ENCODE measurements at places on chromosomes 1 and 21.

DNA sequence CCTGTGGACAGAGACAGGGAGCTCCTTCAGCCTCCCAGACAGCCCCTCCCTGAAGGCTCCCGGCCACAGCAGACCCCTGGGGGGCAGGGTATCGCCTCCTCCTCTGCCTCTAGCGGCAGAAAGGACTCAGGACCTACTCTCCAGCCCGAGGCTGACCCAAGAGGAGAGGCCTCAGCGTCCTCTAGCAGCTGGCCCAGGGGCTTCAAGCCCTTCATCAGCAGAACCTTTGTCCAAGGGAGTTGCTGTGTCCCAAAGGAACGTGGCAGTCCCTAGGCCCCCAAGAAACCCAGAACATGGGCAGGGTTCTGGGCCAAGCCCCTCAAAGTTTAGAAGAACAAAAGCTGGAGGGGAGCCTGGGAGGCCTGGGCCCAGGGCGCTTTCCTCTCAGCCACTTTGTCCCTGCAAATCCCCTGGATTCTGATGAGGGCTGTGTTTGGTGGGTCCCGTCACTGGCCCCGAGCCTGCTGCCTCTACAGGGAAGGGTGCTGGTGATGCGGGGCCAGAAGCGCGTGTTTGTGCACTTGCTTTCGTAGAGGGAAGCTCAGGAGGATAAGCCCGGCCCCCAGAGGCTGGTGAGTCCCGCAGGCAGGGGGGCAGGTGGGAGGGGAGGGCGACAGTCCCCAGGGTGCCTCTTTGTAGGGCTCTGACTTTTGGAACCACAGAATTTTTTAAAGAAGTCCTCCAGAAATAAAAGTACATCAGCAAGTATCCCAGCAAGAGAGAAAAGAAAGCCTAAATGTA is 13.3 kb downstream of the ITGB2 start:
- no peak for DNase-seq

DNA sequence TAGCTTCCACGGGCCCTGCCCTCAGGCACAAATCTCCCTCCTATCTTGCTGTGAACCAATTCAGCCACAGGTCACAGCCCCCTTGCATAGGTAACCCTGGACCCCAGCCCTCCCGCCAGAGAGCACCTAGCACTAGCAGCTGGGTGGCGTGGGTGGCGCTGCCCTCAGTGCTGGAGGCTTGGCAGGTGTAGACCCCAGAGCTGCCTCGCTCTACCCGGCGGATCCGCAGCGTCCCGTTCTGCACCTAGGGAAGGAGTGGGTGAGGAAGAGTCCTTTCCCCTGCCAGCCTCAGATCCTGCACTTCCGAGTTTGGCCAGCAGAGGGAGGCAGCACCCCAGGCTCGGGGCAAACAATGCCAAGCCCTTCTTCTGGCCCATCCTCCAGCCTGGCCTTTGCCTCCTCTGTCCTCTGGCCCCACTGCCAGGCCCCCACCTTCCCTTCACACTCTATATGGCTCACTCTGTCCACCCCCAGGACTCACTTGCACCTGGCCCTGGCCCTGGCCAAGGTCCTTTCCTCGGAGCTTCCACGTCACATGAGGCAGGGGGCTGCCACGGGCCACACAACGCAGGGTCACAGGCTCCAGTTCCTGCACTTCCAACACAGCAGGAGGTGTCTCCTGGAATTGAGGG is 9.0 kb downstream of the IGSF9 start:
- peak; percentile 75 for DNase-seq

- DNase-seq: no peak
Observed at GRCh38 chr1:172661107-172661506, 2.2 kb downstream of the FASLG start.

- DNase-seq: no peak
Observed at GRCh38 chr1:167328306-167328815, 107.7 kb downstream of the POU2F1 start.

- DNase-seq: no peak
Observed at GRCh38 chr21:45388011-45388521, 16.9 kb upstream of the COL18A1 start.

- DNase-seq: no peak
Observed at GRCh38 chr1:198848649-198849048, 209.8 kb downstream of the PTPRC start.

DNA sequence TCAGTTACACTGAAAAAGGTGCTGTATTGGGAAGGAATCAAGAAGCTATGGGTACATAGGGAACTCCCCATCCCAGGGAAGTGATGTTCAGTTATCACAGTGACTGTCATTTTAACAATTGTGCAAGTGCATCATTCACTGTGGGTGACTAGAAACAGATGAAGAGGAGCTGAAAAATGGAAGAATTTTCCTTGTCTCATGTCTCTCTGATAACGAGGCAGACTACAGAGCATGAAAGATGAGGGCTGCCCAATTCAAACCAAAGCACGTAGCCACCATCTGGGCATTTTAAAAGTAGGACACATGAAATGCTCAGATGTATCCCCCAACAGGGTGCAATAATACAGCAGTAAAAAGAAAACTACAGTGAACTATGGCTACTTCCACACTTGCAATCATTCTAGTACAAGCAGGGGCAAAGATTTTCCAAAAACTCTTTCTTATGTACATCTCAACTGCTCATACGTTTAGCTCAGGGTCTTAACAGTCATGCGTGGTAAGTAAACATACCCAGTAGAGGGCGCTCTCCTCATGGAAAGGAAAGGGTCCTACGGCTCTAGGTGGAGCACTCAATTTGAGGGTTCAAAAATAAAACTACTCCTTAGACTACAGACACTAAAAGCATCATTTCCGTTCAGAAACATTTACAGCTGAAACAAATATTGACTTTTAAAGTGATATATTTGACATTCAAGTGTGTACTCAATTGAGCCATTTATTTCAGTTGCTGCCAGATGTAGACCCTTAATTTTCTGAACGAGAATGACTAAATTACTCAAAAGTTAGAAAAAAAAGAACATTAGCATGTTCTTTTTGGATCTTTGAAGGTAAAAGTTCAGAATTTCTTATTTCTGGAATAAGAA is 143.2 kb downstream of the KCTD3 start:
- DNase-seq: no peak

DNA sequence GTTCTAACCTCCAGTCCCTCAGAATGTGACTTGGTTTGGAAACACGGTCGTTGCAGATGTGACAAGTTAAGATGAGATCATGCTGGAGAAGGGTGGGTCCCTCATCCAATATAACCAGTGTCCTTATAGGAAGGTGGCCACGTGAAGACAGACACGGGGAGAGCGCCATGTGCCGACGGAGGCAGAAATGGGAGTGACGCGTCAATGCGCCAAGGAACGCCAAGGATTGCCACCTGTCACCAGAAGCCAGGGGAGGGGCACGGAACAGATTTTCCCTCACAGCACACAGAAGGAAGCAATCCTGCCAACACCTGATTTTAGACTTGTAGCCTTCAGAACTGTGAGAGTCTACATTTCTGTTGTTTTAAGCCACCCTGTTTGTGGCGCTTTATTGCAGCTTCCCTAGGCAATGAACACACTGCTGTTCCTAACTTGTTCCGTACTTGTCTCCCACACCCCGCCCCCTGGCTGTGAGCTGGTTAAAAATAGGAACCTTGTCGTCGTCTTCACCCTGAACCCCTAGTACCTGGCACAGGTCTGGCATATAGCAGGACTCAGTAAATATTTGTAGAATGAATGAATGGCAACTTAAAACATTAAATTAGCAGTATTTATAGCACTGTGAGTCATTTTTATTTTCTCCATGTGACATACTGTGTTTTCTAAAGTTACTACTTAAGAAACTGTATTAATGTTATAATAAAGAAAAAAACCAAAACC is 14.2 kb downstream of the RIMS3 start:
- DNase-seq: no peak

DNA sequence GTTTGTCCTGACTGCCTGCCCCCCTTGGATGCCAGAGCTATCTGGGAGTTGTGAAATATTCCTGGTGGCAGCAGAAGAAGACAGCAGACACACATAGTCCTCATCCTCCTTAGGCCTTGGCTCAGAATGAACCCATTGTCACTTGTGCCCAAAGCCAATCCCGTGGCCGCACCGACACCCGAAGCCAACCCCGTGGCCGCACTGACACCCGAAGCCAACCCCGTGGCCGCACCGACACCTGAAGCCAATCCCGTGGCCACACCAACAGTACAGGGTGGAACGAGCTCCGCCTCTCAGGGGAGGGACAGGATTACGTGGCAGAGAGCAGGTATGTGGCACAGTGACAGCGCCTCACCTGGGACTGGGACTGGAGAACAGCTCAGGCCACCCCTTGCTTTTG is 186.7 kb downstream of the PRDM16 start:
- DNase-seq: no peak

GRCh38 chr1:30257742-30258380 is 465.5 kb downstream of the MATN1 start:
- DNase-seq: no peak

- no peak for DNase-seq
Observed at GRCh38 chr1:99279525-99279924, 15.2 kb downstream of the PLPPR4 start.

DNA sequence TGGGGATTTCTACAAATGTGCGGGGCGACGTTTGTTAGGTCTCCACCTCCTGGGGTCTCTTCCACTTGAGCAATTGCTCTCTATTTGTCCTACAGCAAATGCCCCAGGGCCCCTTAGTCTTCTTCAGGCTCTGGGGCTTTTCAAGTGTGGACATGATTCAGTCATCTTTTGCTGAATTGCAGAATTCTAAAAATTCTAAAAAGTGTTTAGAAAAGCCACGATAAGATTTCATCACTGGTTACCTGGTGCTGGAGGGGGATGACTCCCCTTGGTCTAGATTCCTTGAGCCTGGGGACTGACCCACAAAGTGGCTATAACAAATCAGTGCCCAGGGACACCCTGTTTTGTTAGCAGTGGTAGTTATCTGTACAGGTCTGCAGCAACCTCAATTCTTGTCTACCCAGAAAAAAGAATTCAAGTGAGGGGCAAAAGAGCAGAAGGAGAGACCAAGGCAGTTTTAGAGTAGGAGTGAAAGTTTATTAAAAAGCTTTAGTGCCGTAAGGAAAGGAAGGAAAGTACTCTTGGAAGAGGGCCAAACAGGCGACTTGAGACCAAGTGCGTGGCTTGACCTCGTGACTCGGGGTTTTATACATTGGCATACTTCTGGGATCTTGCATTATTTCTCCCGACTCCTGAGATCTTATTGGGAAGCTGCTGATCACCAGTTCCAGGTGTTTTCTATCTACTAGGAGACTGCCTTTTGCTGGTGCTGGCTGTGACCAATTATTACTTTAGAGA is 25.2 kb downstream of the PROK1 start:
- DNase-seq: no peak

- DNase-seq: peak; percentile 32
Observed at GRCh38 chr1:160206036-160206389, 829 bp downstream of the PEA15 start.

DNA sequence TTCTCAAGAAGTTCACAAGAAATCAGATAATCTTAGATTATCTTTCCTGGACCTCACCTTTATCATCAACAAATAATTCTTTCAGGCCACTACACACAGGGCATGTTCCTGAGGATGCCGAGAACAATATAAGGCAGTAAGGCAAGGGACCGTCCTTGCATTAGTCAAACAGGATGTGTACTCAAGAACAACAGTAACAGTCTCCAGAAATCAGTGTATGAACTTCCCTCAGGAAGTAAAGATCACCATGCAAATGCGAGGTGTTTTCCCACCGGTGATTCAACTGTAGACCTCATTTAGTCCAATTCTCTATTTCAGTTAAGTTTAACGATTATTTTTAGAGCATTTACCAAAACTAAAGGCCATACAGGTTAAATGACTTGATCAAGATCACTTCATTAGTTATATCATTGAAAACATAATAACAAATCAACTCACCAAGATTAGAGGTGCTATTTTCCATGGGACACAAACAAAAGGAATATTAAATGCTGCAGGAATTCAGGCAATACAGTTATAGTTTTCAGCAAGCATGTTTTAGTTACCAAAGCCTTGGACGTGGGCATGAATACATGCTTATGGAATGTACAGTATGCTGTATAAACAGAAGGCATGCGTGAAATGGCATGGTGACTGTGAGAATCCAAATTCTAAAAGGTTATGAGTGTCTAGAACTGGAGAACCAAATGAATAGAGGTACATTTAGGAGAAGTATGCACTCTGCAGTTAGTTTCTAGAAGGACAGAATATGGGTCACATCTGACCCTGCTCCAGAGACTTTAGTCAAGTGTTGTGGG is 145.2 kb downstream of the TNR start:
- no peak for DNase-seq

GRCh38 chr21:34180407-34180806 is 107.0 kb downstream of the MRPS6 start:
- DNase-seq: no peak

DNA sequence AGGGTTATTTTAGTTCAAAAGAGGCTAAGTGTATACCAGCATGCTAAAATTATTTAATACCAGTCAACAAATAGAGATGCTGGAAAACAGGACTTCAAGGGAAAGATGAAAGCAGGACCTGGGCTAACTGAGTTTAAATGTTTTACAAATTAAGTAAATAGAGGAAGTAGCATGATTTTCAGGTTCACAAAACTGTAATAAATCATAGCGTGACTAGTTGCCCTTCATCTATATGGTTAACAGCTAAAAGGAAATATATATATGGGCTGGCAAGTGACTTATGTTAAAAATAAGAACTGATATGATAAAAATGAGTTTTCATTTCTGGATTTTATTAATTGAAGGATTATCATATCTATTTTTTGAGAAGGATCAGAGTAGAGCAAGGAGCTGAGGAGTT is 25.6 kb downstream of the DPYD start:
- DNase-seq: no peak

DNA sequence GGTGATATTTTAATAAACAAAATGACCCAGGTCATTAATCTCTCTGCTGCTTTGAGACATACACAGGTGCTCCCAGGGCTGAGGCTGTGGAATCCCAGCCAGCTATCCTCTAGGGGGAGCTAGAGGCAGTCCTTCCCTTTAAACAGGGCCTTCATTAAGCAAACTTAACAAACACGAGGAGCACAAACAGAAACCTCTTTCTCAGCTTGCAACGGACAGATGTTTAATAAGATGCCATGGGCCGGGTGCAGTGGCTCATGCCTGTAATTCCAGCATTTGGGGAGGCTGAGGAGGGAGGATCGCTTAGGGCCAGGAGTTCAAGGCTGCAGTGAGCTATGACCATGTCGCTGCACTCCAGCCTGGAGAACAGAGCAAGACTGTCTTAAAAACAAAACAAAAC is 106.7 kb downstream of the HIVEP3 start:
- peak; percentile 47 for DNase-seq

- DNase-seq: no peak
Observed at GRCh38 chr1:172960454-172961208, 90.1 kb downstream of the TNFSF18 start.

DNA sequence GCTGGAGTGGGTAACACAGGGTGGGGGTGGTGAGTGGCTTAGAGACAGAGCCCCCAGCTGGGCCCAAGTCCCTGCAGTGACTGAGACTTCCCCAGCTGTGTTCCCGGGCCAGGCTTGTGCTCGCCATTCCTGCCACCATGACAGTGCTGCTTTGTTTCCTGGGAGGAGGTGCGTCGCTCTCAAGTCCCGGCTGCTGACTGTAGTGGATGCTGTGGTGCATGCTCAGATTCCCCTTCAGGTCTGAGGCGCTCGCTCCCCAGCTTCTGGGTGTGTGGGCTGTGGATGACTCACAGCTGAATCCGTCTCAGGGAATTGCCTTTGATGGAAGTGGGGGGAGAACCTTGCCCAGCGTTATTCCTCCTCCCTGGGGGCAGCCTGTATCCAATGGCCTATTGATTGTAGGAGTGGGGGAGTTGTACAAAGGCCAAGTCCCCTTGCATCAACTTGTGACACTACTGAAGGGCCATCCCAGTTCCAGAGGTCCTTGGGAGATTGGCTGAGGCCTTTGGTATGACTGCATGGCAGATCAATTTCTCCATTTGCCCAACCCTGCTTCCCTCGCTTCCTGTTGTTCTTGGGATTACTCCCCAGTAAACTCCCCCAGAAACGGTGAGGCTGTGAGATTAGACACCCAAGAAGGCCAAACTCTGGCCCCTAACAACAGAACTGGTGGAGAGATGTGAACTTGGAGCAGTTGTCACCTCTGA is 17.8 kb upstream of the POU3F1 start:
- no peak for DNase-seq

Measured in activated T-cell treated with anti-CD3 and anti-CD28 coated beads for 24 hours (primary cell).